Activated CD4-positive, alpha-beta T cell treated with anti-CD3 and anti-CD28 coated beads, Interleukin-2, amount 10 ng/mL, durations not matched to agents 7 days and 5 days (primary cell): ENCODE measurements at places on chromosomes 4 and X. TPM values are rescaled to one million over a fixed set of nuclear protein-coding genes. Genes with fewer than 3 reads are reported as not detected.

- no peak for DNase-seq
These were observed 845 bp downstream of the ZAR1 start for GRCh38 chr4:48490680-48491513.

GRCh38 chr4:183445097-183445428, 627 bp downstream of the CDKN2AIP start:
- DNase-seq: no peak

- DNase-seq: peak; percentile 38
These were observed at the start of gene ELOVL6 for GRCh38 chr4:110198435-110199416. TSS of gene ELOVL6 (minus strand) at chr4:110198615. CDS start at chr4:110198335, 280 bp downstream.

GRCh38 chr4:44914223-44914622, 187.9 kb upstream of the GNPDA2 start:
- DNase-seq: no peak

Gene DUX4
- not detected for total RNA-seq

Gene SORBS2
- not detected for total RNA-seq

Gene KCNIP4
- total RNA-seq: not detected

Gene YIPF7
- not detected for total RNA-seq
